CD14-positive monocyte (primary cell): ENCODE measurements at places on chromosomes 6 and 20.

DNA sequence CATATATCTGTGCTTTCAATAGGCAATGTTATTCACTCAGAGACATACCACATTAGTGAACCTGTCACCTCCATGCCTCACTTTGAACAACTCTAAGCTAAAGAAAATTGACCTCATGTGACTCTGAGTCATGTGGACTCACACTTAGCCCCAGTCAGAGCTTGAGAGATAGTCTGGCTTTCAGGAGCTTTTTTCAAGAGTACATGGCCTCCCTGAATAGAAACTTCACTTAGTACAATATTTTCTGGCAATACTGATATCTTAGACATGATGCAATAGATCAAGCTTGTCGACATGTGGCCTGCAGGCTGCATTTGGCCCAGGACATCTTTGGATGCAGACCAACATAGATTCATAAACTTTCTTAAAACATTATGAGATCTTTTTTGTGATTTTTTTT lies 8.5 kb downstream of the SPTLC3 start:
- no peak for DNase-seq

GRCh38 chr20:18750735-18751134 lies 62.8 kb upstream of the SCP2D1 start:
- no peak for DNase-seq

GRCh38 chr6:150528648-150529285 lies 70.9 kb upstream of the PLEKHG1 start:
- no peak for DNase-seq

DNA sequence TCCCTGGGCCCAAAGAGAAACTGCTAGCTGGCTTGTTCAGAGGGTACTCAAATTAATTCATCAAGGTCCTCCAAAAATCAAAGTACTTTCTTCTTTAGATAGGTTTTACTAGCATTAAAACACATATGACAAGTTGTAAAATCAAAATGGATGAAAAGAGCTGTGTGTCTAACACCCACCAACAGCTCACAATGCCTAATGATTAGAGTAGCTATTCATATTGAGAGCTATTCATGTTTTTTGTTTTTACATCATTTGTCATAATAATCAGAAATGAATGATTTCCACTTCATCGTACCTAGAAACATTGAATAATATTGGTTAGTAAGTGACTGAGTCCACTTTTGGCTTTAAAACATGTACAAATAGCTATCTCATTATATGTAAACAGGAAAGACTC lies 289.9 kb upstream of the RUNX2 start:
- DNase-seq, result no peak

- peak; percentile 84 for DNase-seq
These were observed 44.9 kb upstream of the RNF24 start for GRCh38 chr20:4060064-4060795.

DNA sequence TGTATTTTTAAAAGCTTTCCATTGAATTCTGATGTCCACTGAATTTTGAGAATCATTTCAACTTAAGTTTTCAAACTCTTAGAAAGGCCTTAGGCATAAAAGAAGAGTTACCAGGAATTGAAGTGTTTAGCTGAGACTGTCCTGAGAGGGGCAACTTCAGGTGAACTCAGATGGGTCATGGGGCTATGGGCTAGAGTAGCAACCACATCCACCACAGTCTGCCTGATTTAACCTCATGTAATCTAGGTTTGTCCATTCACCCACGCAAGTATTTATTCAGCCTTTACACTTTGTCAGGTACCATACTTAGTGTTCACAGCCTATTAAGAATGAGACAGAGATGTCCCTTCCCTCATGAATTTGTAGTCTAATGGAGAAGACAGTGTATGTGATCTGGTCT lies 501.0 kb downstream of the KIF16B start:
- DNase-seq, result no peak

- DNase-seq, result no peak
These were observed 46.8 kb downstream of the KCNB1 start for GRCh38 chr20:49435639-49436038.

- no peak for DNase-seq
These were observed 392.1 kb upstream of the HSF2 start for GRCh38 chr6:122007339-122007738.

DNA sequence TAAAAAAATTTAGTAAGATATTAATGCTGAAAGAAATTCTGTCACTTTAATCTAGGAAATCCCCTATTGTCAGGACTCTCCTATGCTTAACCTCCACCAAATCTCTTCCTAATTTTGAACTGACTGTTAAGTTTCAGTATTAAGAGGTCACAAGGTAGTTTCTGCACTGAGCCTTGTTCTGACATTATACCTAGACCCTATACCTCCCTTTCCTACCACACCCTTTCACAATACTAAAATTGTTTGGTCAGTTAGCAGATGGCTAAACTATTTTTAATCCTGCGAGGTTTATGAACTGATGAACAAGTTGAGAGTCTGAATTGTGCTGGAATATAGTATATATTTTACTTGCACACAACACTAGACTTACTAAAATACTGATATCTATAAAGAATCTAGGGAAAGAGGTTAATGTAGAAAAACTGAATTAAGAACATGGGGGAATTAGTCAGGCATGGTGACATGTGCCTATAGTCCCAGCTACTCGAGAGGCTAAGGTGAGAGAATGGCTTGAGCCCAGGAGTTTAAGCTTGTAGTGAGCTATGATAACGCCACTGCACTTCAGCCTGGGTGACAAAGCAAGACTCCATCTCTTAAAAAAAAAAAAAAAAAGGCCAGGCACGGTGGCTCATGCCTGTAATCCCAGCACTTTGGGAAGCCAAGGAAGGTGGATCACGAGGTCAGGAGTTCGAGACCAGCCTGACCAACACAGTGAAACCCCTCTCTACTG lies 51.5 kb downstream of the HBS1L start:
- DNase-seq, result no peak

DNA sequence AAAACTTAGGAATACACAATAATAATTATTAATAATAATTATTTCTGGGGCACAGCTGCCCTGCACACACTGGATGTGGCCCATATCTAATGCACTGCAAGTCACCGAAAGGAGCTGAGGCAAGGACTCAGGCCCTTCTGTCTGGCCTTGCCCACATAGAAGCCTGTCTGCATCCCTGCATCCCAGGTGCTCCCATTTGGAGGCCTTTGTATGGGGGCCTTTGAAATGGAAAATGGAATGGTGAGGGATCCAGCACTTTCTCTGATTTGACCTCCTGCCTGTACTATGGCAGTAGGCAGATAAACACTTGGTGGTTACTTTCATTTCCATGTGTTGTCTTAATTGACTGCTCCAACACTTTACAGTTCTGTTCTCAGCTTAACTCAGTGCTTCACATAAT lies 75.7 kb upstream of the PTCHD4 start:
- DNase-seq, result no peak

DNA sequence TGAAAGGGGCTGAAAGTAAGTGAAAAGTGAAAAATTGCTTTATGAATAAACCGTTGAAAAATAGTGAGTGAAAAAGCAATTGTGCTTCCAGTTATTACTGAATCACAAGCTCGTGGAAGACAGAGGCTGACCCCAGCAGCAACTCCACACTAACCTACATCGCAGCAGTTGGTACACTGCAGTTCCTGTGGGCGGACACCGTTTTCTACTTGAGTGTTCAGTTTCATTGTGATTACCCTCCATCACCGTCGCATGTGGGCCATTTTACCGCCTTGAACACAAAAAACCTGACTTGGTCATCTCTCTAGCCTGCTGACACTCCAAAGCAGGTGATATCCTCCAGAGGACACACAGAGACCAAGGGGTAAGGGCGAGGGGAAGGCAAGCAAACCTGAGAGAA lies 28.4 kb downstream of the PRDM1 start:
- DNase-seq, result no peak

GRCh38 chr20:22584522-22584921 lies at the start of gene FOXA2:
Gene FOXA2 (minus strand): TSS chr20:22584572. CDS start chr20:22584278, 294 bp downstream.
- DNase-seq, result no peak

- DNase-seq, result no peak
These were observed 14.5 kb downstream of the TFAP2A start for GRCh38 chr6:10400330-10400729.

- DNase-seq, result no peak
These were observed 145.4 kb downstream of the BFSP1 start for GRCh38 chr20:17385798-17386197.

DNA sequence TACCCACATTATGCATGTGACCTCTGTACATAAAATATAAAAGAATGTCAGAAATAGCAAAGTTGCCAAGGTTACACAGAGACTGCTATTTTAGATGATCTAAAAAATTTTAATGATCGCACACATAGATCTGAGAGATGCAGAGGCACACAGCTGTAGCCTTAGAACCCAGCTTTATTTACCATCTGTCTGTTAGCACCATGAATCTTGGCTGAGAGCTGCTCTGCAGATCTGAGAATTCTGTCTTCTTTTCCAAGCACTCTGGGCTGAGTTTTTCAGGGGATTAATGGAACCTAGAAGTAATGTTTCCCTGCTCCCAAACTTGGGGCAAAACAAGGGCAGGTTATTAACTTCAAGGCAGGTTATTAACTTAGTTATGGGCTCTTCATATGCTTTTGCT lies 248.7 kb upstream of the JAG1 start:
- no peak for DNase-seq

DNA sequence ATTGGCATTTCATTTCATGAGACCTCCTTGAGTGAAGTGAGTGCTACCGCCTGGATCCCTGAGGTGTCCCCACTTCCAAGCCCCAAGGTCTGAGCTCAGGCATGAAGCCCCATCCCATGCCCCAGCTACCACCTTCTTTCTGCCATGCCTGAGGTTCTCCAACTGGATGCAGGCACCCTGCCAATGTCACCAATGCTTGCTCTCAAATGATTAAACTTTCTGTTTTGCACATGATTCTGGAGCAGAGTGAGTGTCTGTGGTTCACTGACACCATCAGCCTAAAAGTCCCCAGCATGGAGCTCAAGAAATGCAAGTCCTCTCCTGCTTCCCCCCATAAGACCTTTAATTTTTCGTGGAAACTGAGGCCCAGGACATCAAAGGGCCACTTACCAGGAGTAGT lies 43.7 kb upstream of the BPIFA2 start:
- no peak for DNase-seq

DNA sequence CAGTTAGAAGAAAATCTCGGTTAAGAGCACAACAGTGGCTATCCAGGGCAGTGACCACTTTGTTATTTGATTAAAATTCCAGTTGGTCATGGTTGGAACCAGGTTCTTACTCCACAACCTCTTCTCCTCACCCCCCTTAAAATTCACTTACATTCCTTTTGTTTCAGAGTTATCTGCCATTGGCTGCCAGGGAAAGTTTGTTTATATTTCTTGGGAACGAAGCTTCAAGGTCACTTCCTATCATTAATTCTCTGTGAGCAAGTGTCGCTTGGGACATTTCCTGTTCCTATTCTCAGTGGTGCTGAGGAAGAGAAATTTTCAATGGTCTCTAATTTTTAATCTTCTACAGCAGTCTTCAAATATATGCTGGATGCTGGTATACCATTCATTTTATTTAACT lies 121.1 kb upstream of the COL21A1 start:
- no peak for DNase-seq

DNA sequence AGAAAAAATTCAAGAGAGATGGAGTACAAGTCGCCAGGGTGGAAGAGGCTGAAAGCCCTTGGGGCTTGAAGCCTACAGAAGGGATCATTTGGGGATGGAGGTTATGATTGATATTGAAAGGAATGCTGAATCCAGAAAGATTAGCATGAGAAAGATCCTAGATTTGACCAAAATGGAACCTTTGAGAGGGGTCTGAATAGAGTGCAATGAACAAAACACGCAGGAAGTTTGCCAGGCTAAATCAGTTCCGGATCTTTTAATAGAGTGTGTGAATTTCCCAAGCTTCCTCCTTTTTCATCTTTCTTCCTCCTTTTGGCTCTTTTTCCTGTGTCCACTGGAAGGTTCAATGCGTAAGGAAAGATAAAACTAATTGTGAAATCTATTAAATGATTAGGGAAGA lies 15.3 kb downstream of the IPCEF1 start:
- peak; percentile 78 for DNase-seq

- DNase-seq, result no peak
These were observed 223.8 kb downstream of the THBS2 start for GRCh38 chr6:169029861-169030260.

DNA sequence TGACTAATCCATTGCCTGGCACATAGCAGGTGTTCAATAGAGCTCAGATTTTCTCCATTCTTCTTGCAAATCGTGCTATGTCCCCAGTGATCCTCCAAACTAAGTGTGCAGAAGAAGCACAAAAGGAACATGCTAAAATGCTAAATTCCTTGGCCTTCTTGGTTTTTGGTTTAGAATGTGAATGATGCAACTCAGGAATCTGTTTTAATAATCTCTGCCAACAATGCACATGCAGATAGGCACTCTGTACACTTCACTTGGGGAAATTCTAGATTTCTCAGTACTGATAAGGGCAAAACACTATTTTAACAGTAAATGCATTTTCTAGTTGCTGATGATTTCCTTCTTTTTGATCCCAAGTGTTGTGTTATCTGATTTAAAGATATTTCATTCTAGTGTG lies 35.2 kb downstream of the SLC22A1 start:
- DNase-seq, result no peak

GRCh38 chr6:112258642-112259336 lies 4.4 kb upstream of the LAMA4 start:
- DNase-seq, result no peak

GRCh38 chr20:50276119-50277063 lies 85.8 kb downstream of the CEBPB start:
- DNase-seq, result peak; percentile 93

- no peak for DNase-seq
These were observed 157.6 kb upstream of the OLIG3 start for GRCh38 chr6:137651591-137652335.

- DNase-seq, result no peak
These were observed 91.7 kb upstream of the ELOVL5 start for GRCh38 chr6:53440336-53440945.

DNA sequence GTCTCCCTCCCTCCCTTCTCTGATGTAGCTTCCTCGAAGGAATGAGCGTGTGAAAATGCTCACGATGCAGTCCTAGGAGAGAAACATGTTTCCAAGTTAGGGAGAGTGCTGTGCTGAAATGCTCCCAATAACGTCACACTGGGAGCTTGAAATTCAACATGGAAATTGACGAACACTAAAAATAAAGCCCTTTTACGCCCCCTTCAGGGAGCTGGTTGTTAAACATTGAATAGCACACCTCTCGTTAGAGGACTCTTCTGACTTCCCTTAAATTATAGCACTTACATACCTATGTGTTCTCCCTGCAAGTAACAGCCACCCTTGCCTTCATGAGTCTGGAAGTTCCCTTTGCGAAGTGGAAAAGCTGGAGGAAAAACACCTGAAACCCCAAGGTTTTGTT lies 88.6 kb downstream of the BFSP1 start:
- DNase-seq, result no peak
